ENCODE measurements at places on chromosomes 13 and 19.

GRCh38 chr13:110503037-110503901, 58.3 kb downstream of the RAB20 start:
- DNase-seq, result peak; percentile 15

GRCh38 chr19:45173816-45174215, 4.2 kb downstream of the TRAPPC6A start:
- DNase-seq, result no peak

- DNase-seq, result no peak
These were observed 7.4 kb upstream of the CEACAM18 start for GRCh38 chr19:51470966-51471365.

- DNase-seq, result no peak
These were observed 4.7 kb downstream of the LSM4 start for GRCh38 chr19:18317961-18318800.

GRCh38 chr13:78572459-78572858, 30.9 kb downstream of the POU4F1 start:
- DNase-seq, result no peak

- DNase-seq, result no peak
These were observed 193.3 kb downstream of the KATNAL1 start for GRCh38 chr13:30113983-30114570.

GRCh38 chr13:95573221-95573620, 20.7 kb downstream of the CLDN10 start:
- DNase-seq, result no peak

DNA sequence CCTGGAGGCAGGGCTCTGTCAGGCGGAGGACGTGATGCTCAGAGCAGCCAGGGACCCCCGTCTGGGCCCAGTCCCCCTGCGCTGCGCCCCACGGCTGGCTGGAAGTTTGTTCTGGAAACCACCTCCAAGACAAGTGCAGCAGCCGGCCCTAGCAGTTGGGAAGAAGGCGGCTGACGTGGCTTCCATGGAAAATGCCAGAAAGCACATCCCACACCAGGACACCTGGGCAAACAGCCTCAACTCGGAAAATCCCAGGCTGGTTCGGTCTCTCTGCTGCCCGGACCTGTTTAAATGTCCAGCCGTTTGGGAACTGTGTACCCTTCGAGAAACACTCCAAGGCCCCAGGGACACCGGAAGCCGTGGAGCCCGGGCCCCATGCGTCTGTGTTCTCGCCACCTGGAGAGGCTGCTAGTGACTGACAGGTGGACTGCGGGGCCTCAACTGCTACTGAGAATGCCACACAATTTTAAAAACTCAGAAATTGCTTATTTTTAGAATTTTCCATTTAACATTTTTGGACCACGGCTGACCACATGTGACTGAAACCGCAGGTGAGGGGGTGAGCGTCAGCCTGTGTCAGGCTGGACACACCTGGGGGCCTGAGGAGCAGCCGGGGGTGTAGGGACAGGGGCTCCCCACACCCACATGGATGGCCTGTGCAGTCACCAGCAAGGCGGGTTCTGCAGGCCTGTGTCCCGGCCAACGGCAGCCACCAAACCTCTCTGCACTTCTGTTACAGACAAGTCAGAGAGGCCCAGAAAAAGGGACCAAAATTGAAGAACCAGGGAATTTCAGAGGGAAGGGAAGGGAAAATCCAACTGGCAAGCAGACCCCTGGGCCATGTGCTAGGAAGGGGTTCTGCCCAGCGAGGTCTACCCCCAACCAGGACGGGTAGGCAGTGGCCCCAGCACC, 31.7 kb downstream of the RASA3 start:
- DNase-seq, result no peak

GRCh38 chr13:47433461-47434005, 536.7 kb upstream of the HTR2A start:
- DNase-seq, result no peak

DNA sequence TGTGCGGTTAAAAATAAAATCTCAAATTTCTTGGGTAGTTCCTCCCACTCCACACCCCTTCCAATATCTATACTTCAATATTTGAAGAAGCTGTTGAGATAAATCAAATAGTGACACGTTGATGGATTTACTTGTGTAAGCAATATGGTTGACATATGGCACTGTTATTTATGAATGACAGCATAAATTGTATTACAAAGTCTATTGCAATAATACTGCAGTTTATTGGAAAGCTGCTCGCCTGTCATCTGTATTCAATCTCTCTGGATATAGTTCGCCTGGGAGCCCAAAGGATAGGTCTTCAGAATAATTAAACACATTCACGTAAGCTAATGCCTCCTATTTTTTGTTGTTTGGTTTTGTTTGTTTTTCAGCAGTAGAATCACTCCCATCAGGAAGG, 5.0 kb upstream of the ZIC5 start:
- no peak for DNase-seq

GRCh38 chr13:112522578-112522977, 65.4 kb downstream of the TUBGCP3 start:
- DNase-seq, result no peak

DNA sequence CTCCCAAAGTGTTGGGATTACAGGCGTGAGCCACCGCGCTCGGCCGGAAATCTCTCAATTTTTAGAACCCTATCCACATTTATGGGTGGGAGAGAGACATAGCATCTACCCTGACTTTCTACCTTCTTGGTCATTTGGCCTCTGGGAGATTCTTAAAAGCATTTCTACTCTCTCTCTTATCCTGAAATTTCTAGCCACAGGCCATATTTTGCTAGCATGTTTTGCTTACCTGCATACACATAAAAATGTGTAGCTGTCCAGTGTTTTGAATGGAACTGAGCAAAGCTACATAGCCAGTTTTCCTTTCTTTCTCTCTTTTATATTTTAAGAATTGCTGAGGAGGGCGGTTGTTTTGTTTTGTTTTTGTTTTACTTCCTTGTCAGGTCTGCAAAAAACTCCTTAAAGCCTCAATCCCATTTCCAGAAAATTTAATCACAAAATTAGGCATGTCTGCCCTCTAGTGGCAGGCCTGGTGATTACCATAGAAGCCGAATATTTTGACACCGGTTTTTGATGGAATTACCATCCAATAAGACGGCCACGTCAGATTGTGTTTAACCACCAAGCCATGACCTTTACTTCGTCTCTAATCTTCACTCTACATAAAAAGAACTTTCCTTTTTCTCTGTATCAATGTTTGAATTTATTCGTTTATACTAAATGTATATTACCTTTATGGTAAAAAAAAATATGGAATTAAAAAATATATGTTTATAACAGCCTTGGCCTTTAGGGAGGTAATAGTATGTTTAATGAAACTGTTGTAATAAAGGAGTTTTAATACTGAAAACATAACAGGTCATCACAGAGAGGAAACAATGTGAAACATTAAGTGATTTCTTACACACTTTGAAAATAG, 34.4 kb upstream of the OXGR1 start:
- peak; percentile 51 for DNase-seq

GRCh38 chr13:76958841-76959432, 10.6 kb downstream of the ACOD1 start:
- DNase-seq, result no peak

GRCh38 chr13:51501592-51502152, 48.8 kb upstream of the INTS6 start:
- DNase-seq, result no peak

DNA sequence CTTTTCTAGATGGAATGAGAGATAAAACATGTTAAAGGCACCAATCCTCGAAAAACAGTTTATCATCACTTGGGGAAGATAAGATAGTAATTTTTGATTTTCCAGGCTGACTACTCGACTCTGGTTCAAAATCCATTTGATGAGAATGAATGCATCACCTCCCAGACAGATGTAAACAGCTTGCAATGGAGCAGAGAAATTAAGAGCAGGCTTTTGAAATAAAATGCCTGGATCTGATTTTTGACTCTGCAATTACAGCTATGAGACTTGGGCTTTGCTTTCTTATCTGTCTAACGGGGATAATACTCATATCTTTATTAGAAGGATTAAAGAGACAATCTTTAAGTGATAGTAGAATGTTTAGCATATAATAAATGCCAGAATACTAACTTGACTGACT, 1148.9 kb downstream of the OLFM4 start:
- no peak for DNase-seq

DNA sequence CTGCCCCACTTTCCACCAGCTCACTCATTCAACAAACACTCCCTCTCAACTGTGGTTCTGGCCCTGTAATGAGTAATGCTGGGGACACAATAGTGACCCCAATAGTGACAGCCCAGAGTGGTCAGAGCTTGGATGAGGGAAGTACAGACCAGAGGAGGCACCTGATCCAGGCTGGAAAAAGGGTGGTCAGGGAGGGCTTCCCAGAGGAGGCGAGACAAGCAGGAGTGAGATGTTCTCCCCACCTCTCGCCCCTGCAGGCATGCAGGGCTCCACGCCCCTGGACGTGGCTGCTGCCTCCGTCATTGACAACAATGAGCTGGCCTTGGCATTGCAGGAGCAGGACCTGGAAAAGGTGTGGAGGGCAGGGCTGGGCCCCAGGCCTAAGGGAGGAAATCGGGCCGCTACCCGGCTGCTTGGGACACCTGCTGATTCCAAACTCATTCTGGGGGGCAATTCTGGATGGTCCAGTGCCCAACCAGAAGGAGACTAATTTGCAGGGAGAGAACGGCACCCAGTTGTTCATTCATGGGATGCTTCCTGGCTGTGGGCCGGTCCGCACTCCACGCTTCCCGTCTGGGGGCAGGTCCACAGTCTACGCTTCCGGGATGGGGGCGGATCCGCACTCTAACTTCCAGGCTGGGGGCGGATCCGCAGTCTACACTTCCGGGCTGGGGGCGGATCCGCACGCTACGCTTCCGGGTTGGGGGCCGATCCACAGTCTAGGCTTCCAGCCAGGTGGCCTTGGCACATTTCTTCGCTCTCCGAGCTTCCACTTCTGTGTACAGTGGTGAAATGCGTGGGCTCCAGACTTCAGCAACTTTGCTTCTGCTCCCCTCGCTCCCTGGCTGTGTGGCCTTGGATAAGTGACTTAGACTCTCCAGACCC, 63.4 kb downstream of the RYR1 start:
- DNase-seq, result no peak

- DNase-seq, result no peak
These were observed 23.1 kb upstream of the EIF3G start for GRCh38 chr19:10142701-10143375.

DNA sequence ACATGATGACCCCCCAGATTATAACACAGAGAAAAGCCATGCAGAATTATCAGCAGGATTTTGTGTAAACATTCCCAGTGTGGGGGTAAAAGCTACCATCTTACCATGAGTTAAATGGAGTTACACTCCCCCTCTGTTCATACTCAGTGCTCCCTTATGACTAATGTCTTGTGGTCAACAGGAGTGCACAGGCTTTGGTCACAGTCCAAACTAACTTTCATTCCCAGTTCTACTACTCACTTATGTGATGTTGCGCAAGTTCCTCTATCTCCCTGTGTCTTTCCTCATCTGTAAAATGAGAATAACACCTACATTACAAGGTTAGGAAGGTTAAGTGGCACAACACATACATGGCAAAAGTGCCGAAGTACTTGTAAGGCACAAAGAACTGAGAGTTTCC, 277.9 kb downstream of the RBM26 start:
- DNase-seq, result no peak

DNA sequence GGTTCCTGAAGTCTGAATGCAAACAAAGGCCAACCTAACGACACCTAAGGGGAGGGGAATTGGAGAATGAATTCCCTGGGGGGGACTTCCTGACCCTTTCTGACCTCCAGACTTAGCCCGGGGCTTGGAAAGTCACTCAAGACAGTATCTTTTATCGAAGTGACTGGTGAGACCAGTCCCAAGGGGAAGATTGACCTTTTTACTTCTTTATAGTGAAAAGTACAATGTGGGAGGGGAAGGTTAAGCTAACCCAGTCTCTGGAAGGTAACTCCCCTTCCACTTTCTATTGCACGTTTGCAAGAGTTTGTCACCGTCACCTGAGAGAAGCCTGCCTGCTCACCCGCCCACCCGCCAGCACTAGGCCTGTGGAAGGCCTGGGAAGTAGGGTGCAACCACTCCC, 111.9 kb downstream of the EFNB2 start:
- DNase-seq, result no peak

DNA sequence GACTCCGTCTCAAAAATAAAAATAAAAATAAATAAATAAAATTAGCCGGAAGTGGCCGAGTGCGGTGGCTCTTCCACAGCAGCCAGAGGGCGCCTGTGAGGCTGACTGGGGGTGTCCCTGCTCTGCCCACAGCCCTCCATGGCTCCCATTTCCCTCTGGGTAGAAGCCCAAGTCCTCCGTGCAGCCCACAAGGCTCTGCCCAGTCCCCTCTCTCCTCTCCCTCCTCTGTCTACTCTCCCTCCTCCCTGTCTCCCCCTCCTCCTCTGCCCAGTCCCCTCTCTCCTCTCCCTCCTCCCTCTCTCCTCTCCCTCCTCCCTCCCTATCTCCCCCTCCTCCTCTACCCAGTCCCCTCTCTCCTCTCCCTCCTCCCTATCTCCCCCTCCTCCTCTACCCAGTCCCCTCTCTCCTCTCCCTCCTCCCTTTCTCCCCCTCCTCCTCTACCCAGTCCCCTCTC, 20.4 kb downstream of the MISP start:
- DNase-seq, result peak; percentile 49

GRCh38 chr19:18868380-18869022, 27.5 kb downstream of the CERS1 start:
- no peak for DNase-seq
